ENCODE measurements at places on chromosomes 16 and 17. TPM values are rescaled to one million over a fixed set of nuclear protein-coding genes. Genes with fewer than 3 reads are reported as not detected.

PRCD gene
- total RNA-seq = 0.33 TPM

OGFOD1 gene
- 45.9 TPM for total RNA-seq

SP2 gene
- total RNA-seq = 22.0 TPM

NTN3 gene
- 1.2 TPM for total RNA-seq

TVP23C gene
- 26.8 TPM for total RNA-seq

CD300LB gene
- total RNA-seq = not detected

NPIPB2 gene
- total RNA-seq = 7.5 TPM

CPHXL2 gene
- not detected for total RNA-seq

DNA sequence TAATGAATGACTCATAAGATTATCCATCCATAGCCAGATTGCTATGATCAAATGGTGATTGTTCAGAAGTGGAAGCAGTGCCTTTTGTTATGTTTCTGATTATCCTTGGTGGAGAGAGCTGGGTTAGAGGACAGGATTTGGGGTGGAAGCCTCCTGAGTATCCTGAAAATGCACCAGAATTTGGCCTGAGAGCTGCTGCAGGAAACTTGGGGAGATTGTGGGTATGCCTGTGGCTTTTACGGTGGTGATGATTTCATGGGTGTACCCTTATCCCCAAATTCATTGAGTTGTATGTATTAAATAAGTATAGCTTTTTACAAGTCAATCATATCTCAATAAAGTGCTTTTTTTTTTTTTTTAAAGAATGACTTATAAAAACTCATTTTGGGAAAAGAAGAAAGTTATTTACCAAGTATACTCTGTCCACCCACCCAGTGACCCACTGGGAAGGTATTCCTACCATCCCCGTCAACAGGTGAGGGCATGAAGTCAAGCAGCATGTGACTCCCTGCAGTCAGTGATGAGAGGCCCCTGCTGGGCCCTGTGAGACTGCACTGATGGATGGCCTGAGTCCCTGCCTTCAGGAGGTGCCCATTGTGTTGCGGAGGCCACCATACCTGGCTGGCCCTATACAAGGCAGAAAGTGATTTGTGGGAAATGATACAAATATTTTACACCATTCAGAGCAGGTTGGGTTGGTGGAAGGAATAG is 28.4 kb downstream of the NKD1 start:
- H3K27ac ChIP-seq = no peak overlapping the region
- H3K36me3 ChIP-seq = peaks cover 14% of the 10 kb centered on the region
- peaks cover 37% of the 10 kb centered on the region for H3K4me1 ChIP-seq
- no peaks in the 10 kb centered on the region for H3K27me3 ChIP-seq

GRCh38 chr16:60882816-60883215 is 1153.4 kb downstream of the CDH8 start:
- no peaks in the 10 kb centered on the region for H3K36me3 ChIP-seq
- H3K4me3 ChIP-seq = no peak overlapping the region
- H3K4me1 ChIP-seq = no peaks in the 10 kb centered on the region

DNA sequence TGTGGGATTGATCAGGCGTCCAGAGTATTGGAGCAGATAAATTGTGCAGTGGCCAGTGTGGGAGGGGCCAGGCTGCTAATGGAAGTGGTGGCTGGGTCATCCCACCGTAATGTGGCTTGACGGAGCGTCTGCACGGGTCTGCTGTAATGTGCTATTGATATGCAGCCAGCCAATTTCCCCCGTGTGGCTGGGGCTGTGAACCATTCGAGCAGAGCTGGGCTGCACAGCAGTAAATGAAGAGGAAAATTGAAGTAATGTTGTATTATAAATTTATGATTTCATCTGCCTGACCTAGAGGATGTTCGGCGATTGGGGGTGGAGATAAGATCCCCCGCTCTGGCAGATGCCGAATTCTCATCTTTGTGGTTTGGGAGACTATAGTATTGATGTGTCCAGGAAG is 121.5 kb downstream of the CCDC182 start:
- peaks cover 28% of the 10 kb centered on the region for H3K36me3 ChIP-seq
- peak overlapping the region; percentile 52 for H3K27ac ChIP-seq
- DNase-seq = no peak
- H3K27me3 ChIP-seq = no peaks in the 10 kb centered on the region
- H3K4me1 ChIP-seq = peaks cover 33% of the 10 kb centered on the region

GRCh38 chr16:82265809-82266208 is 95.8 kb upstream of the MPHOSPH6 start:
- no peak overlapping the region for H3K4me3 ChIP-seq
- DNase-seq = no peak
- no peak overlapping the region for H3K27ac ChIP-seq
- H3K36me3 ChIP-seq = no peaks in the 10 kb centered on the region
- no peaks in the 10 kb centered on the region for H3K4me1 ChIP-seq

DNA sequence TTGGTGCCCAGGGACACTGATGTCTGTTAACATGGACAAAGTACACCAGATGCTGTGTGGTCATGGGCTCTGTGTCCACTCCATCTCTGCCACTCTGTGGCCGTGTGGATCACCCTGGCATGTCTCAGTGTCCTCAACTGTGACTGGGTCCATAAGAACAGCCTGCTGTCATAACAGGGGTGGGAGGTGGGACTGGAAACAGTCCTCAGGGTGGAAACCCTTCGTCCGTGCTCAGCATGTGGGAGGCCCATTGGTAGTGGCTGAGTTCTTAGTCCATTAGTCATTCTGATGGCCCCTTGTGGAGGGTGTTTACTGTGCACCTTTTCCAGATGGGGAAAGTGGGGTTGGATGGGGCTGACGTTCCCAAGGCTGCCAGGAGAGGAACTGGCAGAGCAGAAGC is 12.8 kb downstream of the FLYWCH2 start:
- no peak overlapping the region for H3K4me3 ChIP-seq
- H3K27me3 ChIP-seq = no peaks in the 10 kb centered on the region
- no peak overlapping the region for H3K27ac ChIP-seq
- peaks cover 2% of the 10 kb centered on the region for H3K4me1 ChIP-seq
- H3K36me3 ChIP-seq = no peaks in the 10 kb centered on the region

DNA sequence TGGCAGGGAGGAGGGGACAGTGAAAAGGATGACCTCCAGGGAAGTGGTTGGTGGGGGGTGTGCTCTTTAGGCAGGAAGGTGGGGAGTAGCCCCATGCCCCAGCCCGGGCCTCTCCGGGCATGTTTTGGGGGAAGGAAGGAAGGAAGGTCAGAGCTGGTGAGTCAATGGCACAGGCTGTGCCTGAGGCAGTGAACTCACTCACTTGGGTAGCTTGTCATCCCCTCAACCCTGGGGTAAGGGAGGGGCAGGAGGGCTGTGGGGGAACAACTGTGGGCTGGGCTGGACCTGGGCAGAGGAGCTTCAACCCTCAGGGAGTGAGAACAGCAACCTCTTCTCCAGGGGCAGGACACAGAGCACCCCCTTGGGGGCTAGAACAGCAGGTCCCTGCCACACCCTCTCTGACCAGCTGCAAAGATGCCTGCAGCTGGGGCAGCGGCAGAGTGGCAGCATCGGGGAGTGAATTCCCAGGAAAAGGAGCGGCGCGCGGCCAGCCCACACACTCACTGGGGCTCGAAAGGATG is 6.3 kb downstream of the CSF3 start:
- H3K4me3 ChIP-seq = no peak overlapping the region
- no peak for DNase-seq
- H3K27me3 ChIP-seq = no peaks in the 10 kb centered on the region

- no peak for DNase-seq
- H3K4me1 ChIP-seq = peaks cover 6% of the 10 kb centered on the region
- no peaks in the 10 kb centered on the region for H3K36me3 ChIP-seq
- peaks cover 4% of the 10 kb centered on the region for H3K27me3 ChIP-seq
- H3K27ac ChIP-seq = no peak overlapping the region
Measured at GRCh38 chr16:76956841-76957240, 234.1 kb upstream of the MON1B start.

- H3K36me3 ChIP-seq = no peaks in the 10 kb centered on the region
- no peaks in the 10 kb centered on the region for H3K27me3 ChIP-seq
- no peaks in the 10 kb centered on the region for H3K4me1 ChIP-seq
- DNase-seq = no peak
- H3K27ac ChIP-seq = no peak overlapping the region
- no peak overlapping the region for H3K4me3 ChIP-seq
Measured at GRCh38 chr16:87661561-87661960, 59.3 kb downstream of the JPH3 start.

DNA sequence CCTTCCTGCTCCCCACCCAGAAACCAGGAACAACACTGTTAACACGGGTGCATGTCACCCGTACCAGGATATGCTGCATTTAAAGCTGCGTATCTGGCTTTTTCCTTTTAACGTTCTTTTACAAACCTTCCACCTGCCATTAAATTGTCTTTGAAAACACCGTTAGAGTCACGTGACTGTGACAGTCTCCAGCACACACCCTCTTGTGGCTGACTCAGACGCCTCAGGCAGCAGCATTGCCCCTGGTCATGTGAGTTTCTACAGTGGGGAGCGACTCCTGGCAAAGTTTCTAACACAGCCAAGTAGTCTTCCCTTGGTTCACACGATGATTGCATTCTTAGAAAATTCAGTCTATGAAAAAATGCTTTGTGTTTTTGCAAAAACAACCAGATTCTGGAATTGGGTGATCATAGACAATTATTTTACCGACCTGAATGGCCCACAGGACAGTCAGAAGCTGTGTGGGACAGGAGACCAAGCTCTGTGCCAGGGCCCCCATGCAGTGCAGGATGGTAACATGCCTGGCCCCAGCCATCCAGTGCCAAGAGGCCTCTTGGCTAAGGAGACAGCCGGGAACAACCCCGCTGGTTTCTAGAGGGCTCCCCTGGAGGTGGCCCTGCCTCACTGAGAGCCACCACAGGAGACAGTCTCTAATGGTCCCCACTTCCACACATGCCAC is 199.1 kb downstream of the KATNIP start:
- no peak overlapping the region for H3K4me3 ChIP-seq
- peaks cover 24% of the 10 kb centered on the region for H3K4me1 ChIP-seq
- H3K27me3 ChIP-seq = no peaks in the 10 kb centered on the region
- H3K27ac ChIP-seq = peak overlapping the region; percentile 54
- no peak for DNase-seq
- H3K36me3 ChIP-seq = peaks cover 24% of the 10 kb centered on the region

DNA sequence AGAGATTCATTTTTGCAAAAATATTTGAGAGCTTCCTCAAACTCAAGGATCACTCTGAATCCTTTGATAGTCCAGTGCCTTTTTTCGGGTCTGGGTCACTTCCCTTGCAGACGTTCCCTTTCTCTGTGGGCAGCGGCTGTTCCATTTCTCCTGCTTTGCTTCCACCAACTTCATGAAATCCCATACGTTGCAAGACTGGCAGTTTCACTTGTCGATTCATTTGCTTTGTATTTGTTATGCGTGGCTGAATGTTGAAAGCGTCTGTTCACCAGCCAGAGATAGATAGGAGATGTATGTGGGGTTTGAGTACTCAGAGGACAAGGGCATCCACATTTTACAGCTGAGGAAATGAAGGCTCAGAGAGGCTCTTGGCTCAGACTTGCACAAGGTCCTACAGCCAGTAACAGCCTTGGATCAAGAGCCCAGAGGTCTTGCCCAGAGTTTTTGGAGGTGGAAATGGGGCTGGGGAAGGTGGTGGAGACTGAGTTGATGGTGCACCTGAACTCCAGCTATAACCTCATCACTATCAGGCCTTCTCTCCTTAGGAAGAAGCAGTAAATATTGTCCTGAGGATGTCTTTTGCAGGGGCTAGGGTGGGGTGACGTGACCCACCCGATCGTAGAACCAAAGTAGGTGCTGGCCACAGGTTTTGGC is 1.3 kb upstream of the CCDC102A start:
- H3K27ac ChIP-seq = peak overlapping the region; percentile 18
- peak overlapping the region; percentile 78 for H3K4me3 ChIP-seq
- DNase-seq = peak; percentile 27
- H3K36me3 ChIP-seq = no peaks in the 10 kb centered on the region
- H3K27me3 ChIP-seq = peaks cover 7% of the 10 kb centered on the region
- H3K4me1 ChIP-seq = peaks cover 29% of the 10 kb centered on the region

DNA sequence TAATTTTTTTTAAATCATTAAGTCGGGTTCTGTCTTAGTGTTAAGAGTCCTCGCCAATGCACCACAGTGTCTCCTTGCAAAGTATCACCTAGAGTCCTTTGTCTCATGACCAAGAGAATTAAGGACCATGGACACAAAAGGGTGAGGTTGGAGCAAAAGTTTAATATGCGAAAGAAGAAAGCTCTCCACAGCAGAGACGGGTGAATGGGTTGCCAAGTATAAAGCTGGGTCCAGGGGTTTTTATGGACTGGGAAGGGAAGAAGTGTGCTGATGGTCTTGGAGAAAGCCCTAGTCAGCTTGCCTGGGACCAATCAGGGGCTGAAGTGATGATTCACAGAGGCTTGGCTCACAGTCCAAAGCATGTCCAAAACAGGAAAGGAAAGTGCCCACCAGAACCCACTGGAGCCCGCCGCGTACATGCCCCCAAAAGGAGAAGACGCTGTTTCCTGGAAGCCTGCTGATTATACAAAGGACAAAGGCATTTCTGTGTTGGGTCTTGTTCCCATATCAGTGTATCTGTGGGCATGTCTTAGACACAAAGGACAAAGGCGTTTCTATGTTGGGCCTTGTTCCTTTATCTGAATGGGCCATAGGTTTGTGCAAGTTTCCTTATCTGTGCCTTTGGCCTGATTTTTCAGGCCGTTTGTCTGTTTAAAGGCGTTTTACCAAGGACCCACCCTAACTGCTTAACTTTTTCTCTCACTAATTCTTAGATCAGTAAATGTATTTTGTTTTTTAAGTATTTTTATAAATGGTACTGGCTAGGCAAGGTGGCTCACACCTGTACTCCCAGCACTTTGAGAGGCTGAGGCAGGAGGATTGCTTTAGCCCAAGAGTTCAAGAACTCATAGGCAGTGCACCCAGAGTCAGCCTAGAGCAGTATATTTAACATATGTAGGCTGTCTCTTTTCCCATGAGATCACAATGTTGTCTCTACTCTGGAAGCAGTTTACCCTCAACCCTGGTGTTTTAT is 28.7 kb upstream of the ATF7IP2 start:
- no peaks in the 10 kb centered on the region for H3K4me1 ChIP-seq
- no peaks in the 10 kb centered on the region for H3K36me3 ChIP-seq
- no peak overlapping the region for H3K4me3 ChIP-seq
- no peak for DNase-seq
- no peak overlapping the region for H3K27ac ChIP-seq
- no peaks in the 10 kb centered on the region for H3K27me3 ChIP-seq

All from type B pancreatic cell (in vitro differentiated cells).